Stimulated activated CD8-positive, alpha-beta memory T cell treated with anti-CD3 and anti-CD28 coated beads, Interleukin-4, amount 100 ng/mL, for 48 hours (primary cell): ENCODE measurements at places on chromosomes 11 and 22.

- no peak for DNase-seq
Observed at GRCh38 chr11:34480314-34480713, 33.3 kb downstream of the ELF5 start.

DNA sequence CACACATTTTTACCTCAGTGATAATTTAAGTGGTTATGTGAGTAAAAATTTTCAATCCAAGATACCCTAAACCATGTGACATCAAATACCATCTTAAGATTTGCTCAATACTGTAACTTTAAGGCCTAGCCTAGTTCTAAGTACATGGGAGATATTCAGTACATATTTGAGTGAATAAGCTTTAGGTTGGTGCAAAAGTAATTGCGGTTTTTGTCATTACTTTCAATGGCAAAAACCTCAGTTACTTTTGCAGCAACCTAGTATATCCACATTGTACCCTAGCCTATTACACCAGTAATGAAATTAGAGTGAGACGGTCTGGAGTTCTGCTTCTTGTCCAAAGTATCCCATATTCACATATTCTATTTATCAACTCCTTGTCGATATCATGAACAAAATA is 700.1 kb downstream of the LRRC4C start:
- DNase-seq = no peak

DNA sequence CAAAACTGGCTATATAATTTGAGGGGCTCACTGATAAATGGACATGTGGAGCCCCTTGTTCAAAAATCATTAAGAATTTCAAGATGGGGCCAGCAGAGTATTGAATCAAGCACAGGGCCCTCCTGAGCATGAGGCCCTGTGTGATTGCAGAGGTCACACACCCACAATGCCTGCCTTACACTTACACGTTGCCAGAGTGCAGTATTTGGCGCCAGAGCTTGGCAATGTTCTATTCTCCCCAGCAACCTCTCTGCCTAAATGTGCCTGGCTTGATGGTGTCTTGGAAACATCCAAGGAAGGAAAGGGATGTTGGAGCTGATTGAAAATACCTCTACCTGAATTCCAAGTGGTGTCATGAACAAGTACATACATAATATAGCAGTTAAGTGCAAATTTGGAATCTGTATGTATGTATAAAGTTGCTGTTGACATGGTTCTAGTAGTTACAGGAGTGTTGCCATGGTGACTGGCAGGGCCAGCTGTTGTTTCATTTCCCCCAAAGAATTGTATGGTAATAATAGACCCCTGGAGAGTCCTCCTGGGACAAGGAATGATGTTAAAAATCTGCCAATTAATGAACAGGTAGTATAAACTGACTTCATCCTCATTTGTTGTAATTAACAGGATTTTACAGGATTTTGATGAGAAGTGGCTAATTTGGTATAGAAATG is 205.7 kb upstream of the NAV2 start:
- no peak for DNase-seq

- no peak for DNase-seq
Observed at GRCh38 chr11:41177791-41178190, 281.7 kb downstream of the LRRC4C start.

DNA sequence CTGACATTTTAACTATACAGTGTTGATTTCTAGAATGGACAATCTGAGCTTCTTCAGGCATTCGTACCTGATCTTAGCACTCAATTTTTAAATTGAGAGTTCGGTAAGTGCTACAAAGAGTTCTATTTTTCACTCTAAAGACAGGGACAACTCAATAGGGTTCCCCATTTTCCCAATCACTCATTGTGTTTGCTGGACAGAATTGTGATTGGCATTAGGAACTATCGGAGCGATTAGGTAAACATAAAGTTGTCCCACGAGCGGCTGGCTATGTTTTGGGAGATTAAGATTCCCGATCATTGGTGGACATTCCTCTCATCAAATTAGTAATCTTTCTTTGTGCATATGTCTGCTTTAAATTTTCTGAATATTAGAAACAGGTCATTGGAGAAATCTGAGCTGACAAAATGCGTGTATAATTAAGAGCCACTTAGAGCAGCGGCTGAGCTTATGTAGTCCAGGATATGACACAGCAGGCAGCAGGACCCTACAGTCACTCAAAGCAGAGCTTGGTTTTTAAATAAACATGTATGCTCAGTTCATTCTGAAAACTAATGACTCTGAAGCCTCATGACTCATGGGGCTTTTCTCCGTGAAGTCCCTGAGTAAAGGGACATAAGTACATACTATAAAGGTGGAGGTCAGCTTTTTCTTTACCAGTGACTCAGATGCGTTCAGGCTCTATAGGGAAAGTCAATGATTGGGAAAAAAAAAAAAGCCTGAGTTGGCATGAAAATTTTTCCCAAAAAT is 109.4 kb downstream of the GRIA4 start:
- DNase-seq = no peak

DNA sequence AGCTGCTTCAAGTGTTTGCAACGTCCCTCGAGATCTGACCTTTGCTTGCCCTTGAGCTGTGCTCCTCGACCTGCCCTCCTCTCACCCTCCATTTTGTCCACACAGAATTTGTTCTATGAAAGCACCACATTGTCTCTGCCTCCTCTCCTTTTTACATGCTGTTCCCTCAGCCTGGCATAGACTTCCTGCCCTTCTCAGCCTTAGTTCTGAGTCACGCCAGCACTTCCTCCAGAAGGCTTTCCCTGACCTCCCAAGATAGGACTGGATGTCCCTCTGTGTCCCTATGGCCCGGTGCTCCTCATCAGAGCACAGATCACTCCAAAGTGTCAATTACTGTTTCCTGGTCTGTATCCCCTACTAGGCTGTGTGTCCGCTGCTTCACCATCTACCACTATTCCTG is 16.2 kb downstream of the JHY start:
- no peak for DNase-seq

DNA sequence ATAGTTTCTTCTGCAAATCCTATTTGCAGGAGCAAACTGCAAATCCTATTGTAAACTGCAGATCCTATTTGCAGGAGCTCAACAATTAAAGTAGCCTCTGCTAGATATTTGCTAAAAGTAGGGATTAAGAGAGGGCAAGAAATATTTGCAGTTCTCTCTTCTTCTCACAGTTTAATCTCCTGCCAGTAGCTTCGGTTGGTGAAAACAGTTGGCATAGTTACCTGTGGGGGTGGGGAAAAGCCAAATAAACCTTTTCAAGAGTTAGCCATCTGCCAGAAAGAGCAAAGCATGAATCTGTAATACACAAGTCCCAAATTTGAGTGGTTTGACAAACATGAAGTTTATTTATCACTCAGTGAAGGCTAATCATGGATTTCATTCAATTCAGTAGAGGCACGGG is 942.5 kb downstream of the JRKL start:
- no peak for DNase-seq
